GM12891 (cell line): ENCODE measurements at places on chromosomes 12 and 14.

- no peak for DNase-seq
These were observed at the start of gene PIANP for GRCh38 chr12:6700646-6701051. Gene PIANP (minus strand): TSS chr12:6700815. CDS start chr12:6698061, 2,754 bp downstream.

- no peak for DNase-seq
These were observed 76.0 kb downstream of the KCNK13 start for GRCh38 chr14:90137807-90138206.

DNA sequence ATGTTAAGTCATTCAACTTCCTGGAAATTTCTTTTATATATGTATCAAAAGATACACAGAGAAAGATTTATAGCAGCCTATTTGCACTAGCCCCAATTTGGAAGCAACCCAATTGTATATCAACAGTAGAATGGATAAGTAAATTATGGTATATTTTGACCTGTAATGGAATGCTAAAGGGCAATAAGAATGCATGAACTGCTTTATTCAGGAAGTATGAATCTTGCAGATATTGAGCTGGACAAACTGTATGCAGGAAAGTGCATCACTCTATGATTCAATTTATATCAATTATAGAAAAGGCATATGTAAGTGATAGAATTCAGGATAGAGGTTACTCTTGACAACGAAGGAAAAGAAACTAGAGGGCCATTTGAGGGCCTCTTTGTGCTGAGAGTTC lies 913.1 kb upstream of the FBXO33 start:
- DNase-seq = no peak

GRCh38 chr12:3293446-3294161 lies 197.4 kb upstream of the PRMT8 start:
- no peak for DNase-seq

- no peak for DNase-seq
These were observed 45.7 kb downstream of the SPPL3 start for GRCh38 chr12:120858306-120859088.

GRCh38 chr12:110079477-110080400 lies 31.4 kb upstream of the C12orf76 start:
- DNase-seq = peak; percentile 61

GRCh38 chr14:89175881-89176799 lies 240.9 kb downstream of the FOXN3 start:
- DNase-seq = no peak

- no peak for DNase-seq
These were observed 1.2 kb downstream of the SRSF9 start for GRCh38 chr12:120468325-120468820.

GRCh38 chr12:70812136-70812535 lies 108.4 kb downstream of the PTPRR start:
- DNase-seq = no peak

- no peak for DNase-seq
These were observed 25.1 kb downstream of the PRKAB1 start for GRCh38 chr12:119692997-119693396.

- DNase-seq = no peak
These were observed 172.2 kb downstream of the NAV3 start for GRCh38 chr12:78002878-78003277.

GRCh38 chr14:68089146-68089731 lies 269.7 kb downstream of the RAD51B start:
- DNase-seq = no peak

- DNase-seq = no peak
These were observed 18.8 kb downstream of the HCAR2 start for GRCh38 chr12:122684297-122684813.

GRCh38 chr12:123131291-123131832 lies 19.5 kb downstream of the PITPNM2 start:
- no peak for DNase-seq

DNA sequence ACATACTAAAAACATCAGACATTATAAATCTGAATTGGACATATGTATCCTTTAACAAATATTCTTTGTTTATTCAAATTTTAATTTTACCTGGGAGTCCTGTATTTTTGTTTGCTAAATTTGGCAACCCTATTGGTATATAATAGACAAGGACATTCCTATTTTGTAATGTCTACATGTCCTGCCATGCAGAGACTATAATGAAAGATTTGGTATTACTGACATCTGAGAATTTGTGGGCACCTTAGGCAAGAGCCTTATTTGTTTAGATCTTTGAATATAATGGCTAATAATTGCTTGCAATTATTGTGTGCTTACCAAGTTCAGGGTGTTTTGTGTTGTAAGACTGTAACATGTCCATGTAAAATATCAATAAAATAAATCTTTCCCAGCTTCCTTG lies 334.4 kb downstream of the KCNH5 start:
- no peak for DNase-seq

DNA sequence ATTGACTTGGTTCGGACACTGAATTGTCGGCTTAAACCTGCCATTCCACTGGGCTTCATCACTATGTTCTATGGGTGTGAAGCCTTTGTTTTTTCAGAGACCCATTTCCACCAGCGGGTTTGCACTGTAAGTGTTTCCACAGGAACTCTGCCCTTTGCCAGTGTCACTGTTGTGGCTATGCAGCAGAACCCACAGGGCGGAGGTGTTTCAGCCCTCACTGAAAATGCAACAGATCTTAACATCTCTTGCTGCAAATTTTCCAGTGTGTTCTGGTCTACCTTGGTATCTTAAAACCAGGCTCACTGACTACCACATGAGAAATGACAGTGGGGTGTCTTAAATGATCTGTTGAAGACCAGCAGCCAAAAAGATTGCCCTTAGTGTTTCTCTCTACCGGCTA lies 21.1 kb downstream of the PRKCH start:
- DNase-seq = no peak

GRCh38 chr12:203462-204260 lies 10.3 kb downstream of the SLC6A12 start:
- DNase-seq = no peak

DNA sequence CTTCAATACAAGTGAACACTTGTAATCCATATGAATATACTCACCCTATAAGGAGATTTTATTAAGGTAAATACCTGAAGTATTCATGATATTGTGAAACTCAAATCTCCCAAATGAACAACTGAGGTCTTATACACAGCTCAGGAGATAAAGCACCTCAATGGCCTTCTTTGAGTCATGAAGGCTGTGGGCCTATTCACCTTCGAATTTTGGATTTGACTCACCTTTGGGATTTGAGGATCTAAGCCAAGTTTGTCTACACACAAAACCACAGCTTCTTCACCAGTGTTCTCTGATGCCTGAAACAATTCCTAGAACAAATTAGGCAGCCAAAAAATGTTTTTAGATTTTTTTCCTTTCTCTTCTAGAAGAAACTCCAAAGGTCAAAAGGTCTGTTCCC lies 194.1 kb downstream of the NUAK1 start:
- DNase-seq = no peak

- DNase-seq = peak; percentile 32
These were observed 1.1 kb upstream of the YY1 start for GRCh38 chr14:100237735-100238418.

GRCh38 chr14:33271216-33271615 lies 332.5 kb downstream of the NPAS3 start:
- DNase-seq = no peak

GRCh38 chr12:39852346-39852745 lies 232.7 kb upstream of the ABCD2 start:
- DNase-seq = no peak

DNA sequence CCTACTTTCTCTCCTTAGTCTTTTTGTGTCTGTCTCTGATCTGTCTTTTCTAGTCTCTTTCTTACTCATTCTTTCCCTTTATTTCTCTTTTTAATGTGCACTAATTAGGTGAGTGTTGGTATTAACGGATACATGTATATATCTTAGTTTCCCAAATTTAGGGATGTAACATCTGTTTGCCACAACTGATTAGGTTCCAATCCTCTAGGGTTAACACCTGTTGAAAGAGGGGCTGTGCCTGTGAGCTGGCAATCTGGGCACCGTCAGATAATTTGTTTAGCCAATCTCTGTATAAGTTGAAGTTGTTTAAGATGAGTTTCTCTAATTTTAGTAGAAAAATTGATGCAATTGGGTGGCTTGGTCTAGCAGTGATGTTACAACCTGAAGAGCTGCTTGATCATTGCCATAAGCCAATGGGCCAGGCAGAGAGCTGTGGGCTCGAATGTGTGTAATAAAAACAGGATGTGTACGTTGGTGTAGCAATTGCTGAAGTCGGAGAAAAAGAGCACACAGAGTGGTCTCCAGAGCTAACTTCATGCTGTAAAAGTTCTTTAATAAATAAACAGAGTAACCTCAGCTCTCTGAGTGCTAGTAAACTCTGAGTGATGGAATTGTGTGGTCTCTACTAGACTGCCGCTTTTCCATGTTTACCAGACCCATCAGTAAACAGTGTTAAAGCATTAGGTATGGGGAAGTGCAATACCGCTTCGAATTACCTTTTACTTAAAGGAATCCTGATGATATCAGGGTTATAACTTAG lies 18.3 kb upstream of the LYZ start:
- no peak for DNase-seq

GRCh38 chr12:131902332-131903241 lies 8.2 kb downstream of the ULK1 start:
- DNase-seq = no peak

GRCh38 chr12:50728417-50728816 lies 35.5 kb upstream of the ATF1 start:
- DNase-seq = no peak

GRCh38 chr12:127723251-127723650 lies 543.7 kb upstream of the TMEM132C start:
- no peak for DNase-seq

GRCh38 chr12:62694116-62694515 lies 227.5 kb downstream of the MON2 start:
- no peak for DNase-seq

GRCh38 chr14:67575684-67576083 lies 24.4 kb downstream of the PIGH start:
- no peak for DNase-seq

GRCh38 chr12:123149501-123150274 lies 1.2 kb downstream of the PITPNM2 start:
- no peak for DNase-seq

GRCh38 chr14:103185051-103186029 lies 62.1 kb downstream of the TNFAIP2 start:
- DNase-seq = no peak

GRCh38 chr12:116631619-116632018 lies 72.4 kb downstream of the MAP1LC3B2 start:
- DNase-seq = no peak

DNA sequence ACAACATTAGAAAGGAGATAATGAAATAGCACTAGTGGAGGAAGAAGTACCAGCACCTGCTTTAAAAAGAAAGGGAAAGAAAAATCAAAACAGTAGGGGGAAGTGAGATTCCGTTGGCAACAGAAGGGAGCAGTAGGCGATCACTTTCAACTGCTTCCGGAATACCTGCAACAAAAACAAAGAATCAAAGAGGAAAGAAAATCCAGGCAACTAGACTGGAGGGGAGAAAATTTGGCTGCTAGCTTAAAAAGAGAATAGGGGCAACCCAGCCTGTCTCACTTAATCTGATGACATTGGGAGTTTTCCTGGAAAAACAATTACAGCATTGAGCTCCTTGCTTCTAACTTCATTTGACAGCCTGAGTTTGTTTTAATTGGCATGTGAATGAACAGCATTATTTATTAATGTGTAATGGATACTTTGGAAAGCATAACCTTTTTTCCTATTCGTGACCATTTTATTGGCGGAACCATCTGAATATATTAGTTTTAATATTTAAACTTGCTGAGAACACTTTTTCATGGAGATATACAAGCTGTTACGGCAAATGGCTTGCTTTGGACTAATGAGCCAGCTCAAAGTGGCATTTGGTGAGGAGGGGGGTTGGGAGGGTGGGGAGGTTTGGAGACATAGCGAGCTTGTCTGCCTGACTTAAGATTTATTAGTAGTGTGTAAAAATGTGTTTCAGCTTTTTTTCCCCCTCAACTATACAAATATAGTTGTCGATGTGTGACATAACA lies 2.5 kb upstream of the DACT1 start:
- DNase-seq = no peak

DNA sequence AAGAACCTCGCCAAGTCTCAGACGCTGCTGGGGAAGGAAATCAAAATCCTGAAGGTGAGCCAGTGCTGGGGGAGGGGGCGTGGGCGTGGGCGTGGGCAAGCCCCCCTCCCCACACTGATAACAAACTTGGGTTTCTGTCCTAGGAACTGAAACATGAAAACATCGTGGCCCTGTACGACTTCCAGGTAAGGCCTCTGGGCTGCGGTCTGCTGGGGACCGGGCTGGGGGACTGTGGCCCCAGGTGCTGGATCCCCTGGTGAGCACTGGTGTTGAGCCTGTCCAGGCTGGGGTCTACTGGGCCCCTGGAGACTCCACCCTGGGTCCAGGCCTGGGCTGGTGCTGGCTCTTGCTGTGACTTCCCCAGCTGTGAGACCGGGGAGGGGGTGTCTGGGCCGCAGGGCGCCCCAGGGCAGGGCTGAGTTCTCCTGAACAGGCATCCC lies 1.2 kb downstream of the ULK1 start:
- no peak for DNase-seq

- no peak for DNase-seq
These were observed at the start of gene KDM2B for GRCh38 chr12:121580959-121581685. Gene KDM2B (minus strand): TSS chr12:121581023. CDS start chr12:121580911, 112 bp downstream.

GRCh38 chr12:74586251-74586650 lies 48.6 kb downstream of the ATXN7L3B start:
- no peak for DNase-seq
